ENCODE measurements at places on chromosomes 6 and 20.

DNA sequence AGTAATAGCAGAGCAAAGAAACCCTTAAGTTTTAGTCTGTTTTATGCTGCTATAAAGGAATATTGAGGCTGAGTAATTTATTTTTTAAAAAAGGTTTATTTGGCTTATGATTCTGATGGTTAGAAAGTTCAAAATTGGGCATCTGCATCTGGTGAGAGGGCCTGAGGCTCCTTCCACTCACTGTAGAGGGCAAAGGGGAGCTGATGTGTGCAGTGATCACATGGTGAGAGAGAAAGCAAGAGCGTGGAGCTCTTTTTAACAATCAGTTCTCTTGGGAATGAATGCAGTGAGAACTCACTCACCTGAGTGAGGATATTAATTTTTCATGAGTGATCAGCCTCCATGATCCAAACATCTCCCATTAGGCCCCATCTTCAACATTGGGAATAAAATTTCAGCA, 36.4 kb upstream of the SAMD3 start:
- DNase-seq = no peak

DNA sequence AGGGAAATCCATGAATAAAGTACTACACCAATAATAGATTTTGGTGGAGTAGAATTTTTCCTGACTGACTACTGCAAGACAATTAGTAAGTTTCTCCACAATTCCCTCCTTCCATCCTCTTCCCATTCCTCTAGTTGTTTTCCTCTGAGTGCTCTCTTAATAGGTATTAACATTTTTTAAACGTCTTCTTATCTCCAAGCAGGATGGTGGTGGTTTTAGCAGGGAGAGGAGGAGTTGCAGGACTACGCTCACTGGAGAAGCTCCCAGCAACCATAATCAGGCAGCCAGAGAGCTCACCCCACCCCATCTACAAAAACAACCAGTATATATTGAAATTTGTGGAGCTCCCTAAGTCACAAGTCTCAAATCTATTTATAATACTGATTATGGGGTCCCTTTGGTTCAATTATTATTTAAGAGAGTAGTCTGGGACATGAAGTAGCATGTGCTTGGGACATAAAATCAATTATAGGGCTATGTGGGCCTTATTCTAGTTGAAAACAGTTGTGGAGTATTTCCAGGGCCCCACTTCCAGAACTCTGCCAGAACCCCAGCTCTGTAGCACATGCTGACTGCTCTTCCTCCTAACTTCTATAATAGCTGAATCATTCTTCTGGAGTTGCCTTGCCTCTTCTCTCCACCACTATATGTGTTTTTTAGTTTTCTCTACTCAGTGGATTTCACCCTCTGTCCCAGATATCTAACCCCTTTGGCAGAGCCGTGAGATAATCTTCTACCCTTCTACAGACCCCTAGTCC, 49.8 kb downstream of the MYB start:
- DNase-seq = no peak

GRCh38 chr6:17280138-17280537, 1.0 kb upstream of the RBM24 start:
- no peak for DNase-seq

DNA sequence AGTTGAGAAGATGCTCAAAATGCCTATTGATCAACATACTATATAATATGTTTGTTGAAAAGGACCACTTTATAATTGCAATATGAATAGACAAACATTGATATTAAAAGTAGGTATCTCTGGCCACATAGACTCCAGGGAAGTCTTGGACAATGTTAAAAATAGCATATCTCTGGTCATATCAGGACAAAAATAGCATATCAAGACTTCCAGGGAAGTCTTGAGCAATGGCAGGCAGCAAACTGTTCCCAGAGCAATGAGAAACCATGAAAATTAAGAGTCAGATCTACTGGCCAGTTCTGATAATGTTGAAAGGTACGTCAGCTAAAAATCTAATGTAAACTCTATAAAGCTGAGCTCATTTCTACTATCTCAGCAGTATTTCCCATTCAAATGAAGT, 1130.3 kb upstream of the CITED2 start:
- DNase-seq = no peak

Measured in kidney tubule cell (primary cell).